Posterior vena cava (tissue), 2 donors: ENCODE measurements at places on chromosomes 3 and 15. TPM values are rescaled to one million over a fixed set of nuclear protein-coding genes. Genes with fewer than 3 reads are reported as not detected.

The GOLGA8T gene
- total RNA-seq, result not detected

The EBLN2 gene
- 4.8 TPM for total RNA-seq

The PARP15 gene
- 3.5 TPM for total RNA-seq

The CNTN3 gene
- 5.1 TPM for total RNA-seq

The CCDC39 gene
- total RNA-seq, result 0.65 TPM

The IL17RC gene
- total RNA-seq, result 31.9 TPM

The STRIT1 gene
- not detected for total RNA-seq

The AHSG gene
- total RNA-seq, result not detected

The KIF7 gene
- total RNA-seq, result 15.3 TPM

The ELL3 gene
- 2.2 TPM for total RNA-seq

The RAB6B gene
- total RNA-seq, result 8.9 TPM

The FGF12 gene
- 1.4 TPM for total RNA-seq

The SPTSSB gene
- total RNA-seq, result not detected

GRCh38 chr3:98574132-98574531 is 19.3 kb downstream of the CPOX start:
- no peak for DNase-seq

DNA sequence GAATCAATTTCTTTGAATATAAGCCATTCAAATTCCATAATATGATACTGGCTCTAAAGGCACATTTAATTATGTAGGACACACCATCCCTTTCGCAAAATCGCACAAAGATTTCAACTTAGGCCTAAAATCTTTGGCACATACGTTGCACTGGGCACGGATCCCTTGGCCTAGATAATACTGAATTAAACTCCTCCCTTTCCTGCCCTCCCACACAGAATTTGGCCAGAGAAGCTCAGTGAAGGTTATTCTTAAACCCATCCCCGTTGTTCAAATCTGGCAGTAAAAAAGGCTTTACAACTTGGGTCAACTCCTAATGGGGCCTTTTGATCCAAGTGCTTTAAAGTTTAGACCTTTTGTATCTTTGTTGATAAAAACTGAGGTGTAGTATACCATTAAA is 247.2 kb downstream of the PTPRG start:
- DNase-seq, result peak; percentile 84

- DNase-seq, result peak; percentile 63
Measured at GRCh38 chr3:96416549-96417255, 397.7 kb upstream of the EPHA6 start.

DNA sequence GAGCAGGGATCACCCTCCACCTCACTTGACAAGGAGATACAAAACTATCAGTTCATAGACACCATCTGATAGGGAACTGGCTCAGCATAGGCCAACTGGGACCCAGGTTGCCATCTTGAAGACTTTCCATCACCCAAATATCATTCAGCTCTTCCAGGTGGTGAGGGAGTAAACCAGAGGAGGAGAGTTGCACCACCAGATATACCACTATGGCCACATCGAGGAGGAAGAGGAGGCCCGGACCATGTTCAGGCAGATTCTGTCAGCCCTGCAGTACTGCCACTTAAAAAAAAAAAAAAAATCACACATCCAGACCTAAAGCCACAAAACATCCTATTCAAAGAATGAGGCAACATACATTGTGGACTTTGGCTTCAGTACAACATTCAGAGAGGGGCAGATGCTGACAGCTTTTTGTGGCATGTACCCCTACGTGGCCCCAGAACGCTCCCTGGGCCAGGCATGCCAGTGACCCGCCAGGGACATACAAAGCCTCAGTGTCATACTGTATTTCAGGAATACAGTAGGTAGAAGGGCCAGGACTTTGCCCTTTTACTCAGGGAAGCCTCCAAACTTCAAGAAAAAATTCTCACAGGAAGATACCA is 18.4 kb upstream of the EMC3 start:
- no peak for DNase-seq

DNA sequence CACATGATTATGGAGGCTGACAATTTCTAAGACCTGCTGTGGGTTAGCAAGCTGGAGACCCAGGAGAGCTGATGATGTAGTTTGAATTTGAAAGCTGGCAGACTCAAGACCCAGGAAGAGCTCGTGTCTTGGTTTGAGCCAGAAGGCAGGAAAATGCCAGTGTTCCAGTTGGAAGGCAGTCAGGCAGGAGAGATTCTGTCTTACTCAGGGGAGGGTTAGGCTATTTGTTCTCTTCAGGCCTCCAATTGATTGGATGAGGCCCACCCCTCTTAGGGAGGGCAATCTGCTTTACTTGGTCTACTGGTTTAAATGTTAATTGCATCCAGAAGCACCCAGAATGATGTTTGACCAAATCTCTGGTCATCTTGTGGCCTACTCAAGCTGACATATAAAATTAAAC is 40.4 kb upstream of the IGF2BP2 start:
- no peak for DNase-seq

DNA sequence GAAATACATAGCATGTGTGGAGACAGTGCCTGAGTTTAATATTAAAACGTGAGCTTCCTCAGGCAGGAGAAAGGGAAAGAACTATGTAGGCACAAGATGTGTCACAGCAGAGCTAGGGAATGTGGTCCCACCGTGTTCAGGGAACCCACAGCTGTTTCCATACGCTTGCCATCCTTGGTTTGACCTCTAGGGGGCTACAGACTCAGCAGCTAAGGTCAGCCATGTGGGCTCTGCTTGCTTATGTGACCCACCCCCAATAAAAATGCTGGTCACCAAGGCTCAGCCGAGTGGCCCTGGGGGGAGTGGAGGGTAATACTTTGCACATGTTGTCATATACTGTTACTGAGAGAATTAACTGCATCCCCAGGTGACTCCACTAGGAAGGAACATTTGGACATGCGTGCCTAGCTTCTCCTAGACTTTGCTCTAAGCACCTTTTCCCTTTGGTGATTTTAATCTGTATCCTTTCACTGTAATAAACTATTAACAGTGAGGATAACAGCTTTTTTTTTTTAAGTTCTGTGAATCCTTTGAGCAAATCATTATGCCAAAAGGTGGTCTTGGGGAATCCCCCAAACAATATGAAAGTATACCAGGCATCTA is 3.3 kb downstream of the TUBGCP5 start:
- DNase-seq, result no peak

- no peak for DNase-seq
Measured at GRCh38 chr3:120064641-120065040, 29.6 kb downstream of the GSK3B start.

DNA sequence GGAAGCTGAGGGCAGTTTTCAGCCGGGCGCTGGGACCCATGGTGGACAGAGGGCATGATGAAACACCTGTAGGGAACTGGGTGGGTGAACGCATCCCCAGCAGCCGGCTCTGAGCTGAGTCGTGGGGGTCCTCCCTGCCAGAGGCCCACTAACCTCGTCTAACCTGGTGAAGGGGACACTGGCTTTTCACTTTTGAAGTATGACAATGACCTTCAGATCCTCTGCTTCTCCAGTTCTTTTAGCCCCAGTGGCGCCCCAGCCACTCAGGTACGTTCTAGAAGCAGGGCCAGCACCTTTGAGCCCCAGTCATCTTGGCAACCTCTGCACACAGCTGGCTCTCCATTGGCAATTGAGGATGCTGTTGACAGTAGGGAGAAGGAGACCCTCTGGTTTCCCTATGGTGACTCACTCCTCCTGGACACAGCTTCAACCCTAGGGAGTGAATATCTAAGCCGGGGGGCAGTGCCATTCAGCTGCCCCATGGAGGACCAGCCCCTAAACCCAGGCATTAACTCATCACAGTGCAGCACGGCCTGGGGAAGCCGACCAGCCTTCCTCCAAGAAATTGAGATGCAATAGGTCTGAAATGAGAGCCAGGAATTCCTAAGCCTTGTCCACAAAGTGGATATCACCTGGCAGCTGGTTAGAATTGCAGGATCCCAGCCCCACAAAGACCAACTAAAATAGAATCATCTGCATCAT is 46.1 kb downstream of the CMTM6 start:
- DNase-seq, result no peak

DNA sequence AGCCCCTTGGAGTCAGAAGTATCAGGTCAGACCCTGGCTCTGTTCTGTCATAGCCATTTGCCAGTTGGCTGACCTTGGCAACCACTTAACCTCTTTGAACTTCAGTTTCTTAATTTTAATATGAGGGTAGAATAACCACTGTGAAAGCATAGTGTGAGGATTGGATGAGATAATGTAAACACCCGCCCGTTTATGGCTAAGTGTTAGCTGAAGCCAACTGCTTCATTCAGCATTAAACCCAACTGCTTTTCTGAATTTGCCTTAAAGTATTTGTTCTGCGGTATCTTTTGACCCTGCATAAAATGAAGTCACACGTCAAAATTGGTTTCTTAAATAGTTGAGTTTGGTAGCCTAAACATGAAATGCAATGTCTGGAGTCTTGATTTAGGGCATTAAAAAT is 121.5 kb upstream of the ABHD17C start:
- DNase-seq, result no peak

- DNase-seq, result no peak
Measured at GRCh38 chr3:159950156-159950898, 38.3 kb upstream of the IL12A start.

DNA sequence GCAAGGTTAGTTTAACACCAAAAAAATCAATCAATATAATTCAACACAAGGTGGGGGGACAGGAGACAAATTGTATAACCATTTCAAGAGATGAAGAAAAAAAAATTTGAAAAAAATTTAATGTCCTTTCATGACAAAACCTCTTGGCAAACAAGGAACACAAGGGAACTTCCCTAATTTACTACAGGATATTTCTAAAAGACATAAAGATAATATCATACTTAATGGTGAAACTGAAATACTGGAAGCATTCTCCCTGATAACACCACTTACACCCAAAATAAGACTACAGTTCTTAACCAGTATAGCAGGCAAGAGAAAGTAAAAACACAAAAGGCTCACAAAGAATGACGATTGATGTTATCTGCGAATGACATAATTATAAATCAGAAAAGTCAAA is 44.7 kb downstream of the IFT57 start:
- no peak for DNase-seq

GRCh38 chr3:173556546-173556945 is 159.0 kb downstream of the NLGN1 start:
- DNase-seq, result no peak

- DNase-seq, result peak; percentile 50
Measured at GRCh38 chr15:42144841-42145375, 11.5 kb downstream of the PLA2G4F start.

DNA sequence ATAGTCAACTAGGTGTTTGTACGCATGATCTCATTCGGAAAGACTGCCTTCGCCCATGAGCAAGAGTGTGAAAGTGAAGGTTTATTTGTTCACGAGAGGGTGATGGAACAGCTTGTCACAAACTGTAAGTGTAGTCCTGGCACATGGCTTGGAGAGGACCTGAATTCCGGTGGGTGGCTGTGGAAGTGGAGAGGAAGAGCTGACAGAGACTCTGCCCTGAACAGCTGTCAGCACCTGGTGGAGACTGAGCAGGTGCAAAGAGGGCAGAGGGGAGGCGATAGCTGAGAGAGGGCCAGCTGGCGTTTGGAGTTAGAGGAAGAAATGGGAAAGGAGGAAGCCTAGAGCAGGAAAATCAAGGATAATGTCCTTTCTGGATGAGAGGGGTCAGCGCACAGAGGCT is 155.7 kb downstream of the EEFSEC start:
- no peak for DNase-seq

DNA sequence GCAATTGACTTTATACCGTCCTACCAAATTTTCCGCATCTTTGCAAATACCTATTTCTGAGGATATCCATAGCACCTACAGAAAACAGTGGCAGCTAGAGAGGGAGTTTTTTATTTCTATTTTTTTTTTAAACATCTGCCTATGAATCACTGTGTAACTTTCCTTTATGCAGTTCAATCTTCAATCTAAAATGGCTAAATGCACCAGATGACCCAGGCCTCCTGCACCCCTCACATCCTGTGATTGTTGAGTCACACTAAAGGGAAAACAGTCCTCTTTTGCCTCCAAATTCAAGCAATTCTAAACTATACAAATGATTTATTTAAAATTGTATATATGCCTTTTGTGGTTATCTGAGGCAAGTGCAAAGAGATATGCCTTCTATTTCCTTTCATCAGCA is 20.1 kb upstream of the BCL6 start:
- DNase-seq, result no peak

DNA sequence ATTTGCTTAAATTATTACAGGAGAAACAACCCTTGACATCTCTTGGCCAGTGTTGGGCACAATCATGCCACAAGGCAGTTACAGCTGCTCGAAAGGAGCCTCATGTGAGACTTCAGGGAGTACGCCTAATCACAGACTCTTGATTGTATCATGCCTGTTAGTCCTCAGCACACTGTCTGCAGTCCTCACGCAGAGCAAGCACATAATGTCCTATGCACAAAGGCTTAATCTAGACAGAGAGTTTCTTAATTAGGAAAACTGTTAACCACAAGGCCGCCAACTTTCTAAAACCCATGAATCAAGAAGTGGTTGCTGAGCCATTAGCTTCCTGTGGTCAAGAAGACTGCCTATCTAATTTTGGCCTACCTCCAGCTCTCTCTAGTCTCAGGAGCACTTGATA is 172.0 kb downstream of the UNC13C start:
- DNase-seq, result no peak

GRCh38 chr15:73841756-73842725 is 31.3 kb upstream of the TBC1D21 start:
- no peak for DNase-seq

- DNase-seq, result no peak
Measured at GRCh38 chr3:56870436-56870835, 68.7 kb upstream of the ARHGEF3 start.

DNA sequence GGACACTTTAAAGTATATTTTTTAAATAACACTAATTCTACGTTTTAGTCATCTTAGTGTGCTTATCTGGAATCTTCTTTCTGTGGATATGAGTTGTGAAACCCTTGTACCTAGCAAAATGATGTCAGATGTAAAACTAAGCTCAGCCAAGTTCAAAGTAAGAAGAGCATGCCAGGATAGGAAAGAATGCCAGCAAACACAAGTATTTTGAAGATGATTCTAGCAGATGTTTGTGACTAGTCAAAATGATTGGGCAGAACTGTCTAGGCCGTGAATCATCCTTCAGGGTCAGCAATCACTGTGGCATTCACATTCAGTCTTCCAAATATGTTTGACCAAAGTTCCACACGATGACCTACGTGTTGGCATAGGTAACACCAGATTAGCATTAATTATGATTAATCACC is 5.4 kb upstream of the PLOD2 start:
- no peak for DNase-seq

DNA sequence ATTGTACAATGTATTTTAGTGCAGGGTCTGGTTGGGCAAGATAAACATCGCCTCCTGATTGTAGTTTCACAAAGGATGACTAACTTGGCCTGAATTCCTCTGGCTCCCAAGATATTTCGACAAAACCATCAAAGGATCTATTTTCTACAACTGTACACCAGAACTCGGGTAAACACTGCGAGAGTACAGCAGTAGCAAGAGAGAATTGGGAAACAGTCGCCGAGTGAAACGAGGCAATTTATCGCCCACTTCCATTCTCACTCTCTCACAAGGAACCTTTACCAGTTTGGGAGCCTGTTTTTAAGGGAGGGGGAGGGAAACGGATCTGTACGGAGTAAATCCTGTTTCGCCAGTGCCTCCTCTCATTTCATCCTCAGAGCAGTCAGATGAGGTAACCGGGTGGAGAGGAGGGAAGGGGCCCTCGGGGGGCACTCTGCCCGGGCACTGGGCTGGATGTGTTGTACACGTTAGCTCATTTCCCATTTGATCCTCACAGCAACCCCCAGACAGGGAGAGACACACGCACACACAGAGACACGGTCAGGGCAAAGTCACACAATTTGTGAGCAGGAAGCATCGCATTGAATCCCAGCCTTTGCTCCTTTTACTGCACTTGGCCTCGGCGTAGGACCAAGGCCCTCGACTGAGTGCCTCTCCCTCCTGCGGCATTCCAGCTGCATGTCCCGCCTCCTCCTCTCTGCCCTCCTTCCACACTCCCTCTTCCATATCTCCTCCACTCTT is 120.1 kb downstream of the LIPC start:
- no peak for DNase-seq
